ENCODE measurements at places on chromosomes 3 and 15.
A peak's percentile ranks its signal among the peaks of the same experiment; 100 is the strongest.

- no peak for DNase-seq
These were observed 298.9 kb downstream of the RPLP1 start for GRCh38 chr15:69751566-69751965.

GRCh38 chr3:130658678-130659077 is 88.0 kb downstream of the PIK3R4 start:
- no peak for DNase-seq

- no peak for DNase-seq
These were observed 43.3 kb downstream of the CYFIP1 start for GRCh38 chr15:22936577-22937472.

GRCh38 chr3:171600030-171600429 is 139.8 kb upstream of the TNIK start:
- no peak for DNase-seq

GRCh38 chr15:35886765-35887164 is 340.8 kb upstream of the DPH6 start:
- no peak for DNase-seq

DNA sequence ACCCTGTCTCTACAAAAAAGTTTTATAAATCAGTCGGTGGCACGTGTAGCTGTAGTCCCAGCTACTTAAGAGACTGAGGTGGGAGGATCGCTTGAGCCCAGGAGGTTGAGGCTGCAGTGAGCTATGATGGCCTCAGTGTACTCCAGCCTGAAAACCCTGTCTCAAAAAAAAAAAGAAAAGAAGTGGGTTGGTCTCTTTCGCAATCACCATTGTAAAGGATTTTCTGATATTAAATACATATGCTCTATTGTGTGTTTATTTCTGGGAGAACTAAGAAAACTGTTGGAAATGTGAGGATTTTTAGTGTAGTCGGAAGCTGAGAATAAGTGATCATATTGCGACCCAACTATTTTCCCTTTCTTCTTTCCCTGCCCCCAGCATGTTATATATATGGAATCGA is 7.5 kb downstream of the ZNF710 start:
- no peak for DNase-seq

DNA sequence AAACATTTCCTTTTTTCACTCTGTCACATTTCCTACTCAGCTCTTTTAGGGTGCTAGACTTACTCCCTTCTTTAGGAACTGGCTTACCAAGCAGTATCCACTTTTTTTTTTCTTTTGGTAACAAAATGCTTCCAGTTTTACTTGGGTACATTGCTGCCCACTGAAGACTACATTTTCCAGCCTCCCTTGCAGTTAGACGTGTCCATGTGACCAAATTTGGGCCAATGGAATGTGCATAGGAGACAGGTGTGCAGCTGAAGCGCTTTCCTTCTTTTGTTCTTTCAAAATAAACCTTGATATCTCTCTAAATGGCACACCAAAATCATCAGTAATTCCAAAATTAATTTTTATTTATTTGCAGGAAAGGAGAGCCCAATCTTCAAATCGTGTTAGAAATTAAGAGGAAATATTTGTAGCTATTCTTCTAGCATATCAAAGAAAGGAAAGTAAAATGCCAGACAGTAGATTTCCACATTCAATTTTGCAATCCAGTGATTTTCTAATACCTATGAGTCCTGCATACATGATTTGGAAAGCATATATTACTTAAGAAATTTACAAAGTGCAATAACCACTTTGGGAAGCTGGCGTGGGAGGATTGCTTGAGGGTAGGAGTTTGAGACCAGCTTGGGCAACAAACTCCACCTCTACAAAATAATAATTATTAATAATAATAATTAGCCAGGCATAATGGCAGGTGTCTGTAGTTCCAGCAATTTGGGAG is 422.0 kb upstream of the FRG2C start:
- DNase-seq = no peak

DNA sequence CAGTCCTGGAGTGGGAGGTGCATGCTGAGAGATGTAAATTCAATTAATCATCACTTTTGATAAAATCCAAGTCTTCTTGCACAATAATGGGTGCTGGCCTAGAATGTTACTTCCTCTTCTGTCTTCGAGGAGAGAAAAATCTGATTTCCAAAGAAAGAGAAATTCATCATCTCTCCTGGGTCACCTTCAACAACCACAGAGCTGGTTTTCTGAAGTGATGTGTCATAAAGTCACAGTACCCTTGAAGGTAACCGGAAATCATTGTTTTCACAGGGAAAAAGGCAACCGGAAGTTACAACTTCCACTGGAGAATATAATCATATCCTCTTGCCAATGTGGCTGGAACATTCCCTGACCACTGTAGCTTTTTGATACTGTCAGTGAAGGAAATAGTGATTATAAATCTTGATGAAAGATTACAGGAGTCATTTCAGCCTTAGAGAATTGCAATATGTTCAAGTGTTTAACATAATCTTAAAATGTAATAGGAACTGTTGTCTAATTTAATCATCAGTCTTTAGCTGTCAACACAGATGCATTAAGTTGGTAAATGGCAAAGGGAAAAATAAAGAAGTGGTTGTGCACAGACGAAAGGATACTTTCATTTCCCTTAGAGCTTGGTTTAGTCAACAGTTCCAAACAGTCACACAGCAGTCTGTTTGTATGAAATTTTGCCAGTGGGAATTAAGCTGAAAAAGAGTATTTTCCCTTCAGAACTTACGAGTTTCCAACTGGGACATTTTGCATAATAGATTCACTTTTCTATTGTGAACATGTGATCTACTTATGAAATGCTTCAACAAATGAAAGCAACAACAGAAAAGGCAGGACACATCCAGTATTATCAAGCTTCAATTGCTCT is 106.5 kb upstream of the SLC4A7 start:
- no peak for DNase-seq

DNA sequence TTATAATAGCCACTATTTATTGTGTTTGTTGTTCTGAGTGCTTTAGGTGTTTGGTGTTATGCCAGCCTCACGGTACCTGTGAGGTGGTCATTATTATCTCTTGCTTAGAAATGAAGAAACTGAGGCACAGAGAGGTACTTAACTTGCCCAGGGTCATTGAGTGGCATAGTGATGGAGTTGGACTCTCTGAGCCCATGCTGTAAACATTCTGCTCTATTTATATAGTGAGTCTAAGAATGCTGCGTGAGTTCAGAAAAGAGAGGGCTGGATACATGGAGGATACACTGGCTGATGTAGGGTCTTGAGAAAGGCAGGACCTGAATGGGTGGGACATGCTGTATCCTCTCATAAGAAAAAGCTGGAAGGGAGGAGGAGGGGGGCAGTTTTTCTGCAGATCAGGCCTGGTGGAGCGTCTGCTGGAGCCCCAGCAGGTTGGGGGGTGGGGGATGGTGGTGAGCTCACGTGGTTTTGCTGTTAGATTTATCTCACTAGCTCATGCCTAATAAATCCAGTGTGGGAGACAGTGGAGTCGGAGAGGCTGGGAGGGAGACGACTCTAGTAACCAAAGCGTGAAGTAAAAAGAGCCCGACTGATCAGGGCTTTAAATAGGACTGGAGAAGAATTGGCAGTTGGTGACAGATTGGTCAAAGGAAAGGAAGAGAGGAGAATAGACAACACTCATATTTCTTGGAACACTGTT is 16.0 kb downstream of the MED12L start:
- no peak for DNase-seq

DNA sequence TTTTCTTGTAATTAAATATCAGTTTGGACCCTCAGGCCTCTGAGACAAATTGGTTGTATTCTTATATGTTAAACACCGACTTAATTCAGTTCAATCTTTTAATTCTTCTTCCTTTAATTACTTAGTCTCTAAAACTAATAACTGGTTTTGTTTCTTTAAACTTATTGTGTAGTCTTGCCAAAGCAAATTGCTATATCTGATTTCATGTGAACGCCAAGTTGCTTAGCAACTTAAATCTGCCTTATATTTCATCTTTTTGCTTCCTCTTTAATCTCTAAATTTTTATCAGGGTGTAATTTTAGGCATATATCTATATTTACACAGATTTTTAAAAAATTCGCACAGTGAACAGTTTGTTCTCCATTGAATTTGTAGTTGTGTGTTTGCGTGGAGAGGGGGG is 82.2 kb downstream of the CADM2 start:
- no peak for DNase-seq

- no peak for DNase-seq
These were observed 23.7 kb upstream of the FURIN start for GRCh38 chr15:90844696-90845095.

- DNase-seq = no peak
These were observed 263.9 kb upstream of the STT3B start for GRCh38 chr3:31268868-31269267.

DNA sequence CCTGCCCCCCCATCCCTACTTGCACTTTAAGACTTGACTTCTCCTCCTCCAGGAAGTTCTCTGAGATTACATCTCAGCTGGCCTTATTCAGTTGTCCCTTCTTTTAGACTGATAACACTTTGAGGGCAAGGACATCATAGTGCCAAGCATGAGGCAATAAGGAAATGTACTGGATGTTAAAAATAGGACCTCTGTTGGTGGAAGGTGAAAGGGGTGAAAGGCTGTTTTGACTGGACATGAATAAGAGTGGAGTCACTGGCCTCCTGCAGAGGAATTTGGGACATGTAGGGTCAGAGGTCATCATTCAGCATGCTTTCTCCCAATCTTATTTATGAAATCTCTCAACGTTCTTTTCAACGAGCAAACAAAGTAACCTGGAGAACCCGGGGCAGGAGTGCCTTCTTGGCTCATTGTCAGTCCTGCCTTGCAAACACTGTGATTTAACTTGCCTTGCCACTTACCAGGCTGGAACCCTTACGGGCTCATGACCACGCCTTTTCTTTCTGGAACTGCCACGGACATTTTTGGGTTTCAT is 38.6 kb downstream of the TRIM71 start:
- no peak for DNase-seq

- no peak for DNase-seq
These were observed 401.5 kb upstream of the FRG2C start for GRCh38 chr3:75262661-75263060.

GRCh38 chr3:101212730-101213129 is 107.6 kb downstream of the IMPG2 start:
- DNase-seq = no peak

DNA sequence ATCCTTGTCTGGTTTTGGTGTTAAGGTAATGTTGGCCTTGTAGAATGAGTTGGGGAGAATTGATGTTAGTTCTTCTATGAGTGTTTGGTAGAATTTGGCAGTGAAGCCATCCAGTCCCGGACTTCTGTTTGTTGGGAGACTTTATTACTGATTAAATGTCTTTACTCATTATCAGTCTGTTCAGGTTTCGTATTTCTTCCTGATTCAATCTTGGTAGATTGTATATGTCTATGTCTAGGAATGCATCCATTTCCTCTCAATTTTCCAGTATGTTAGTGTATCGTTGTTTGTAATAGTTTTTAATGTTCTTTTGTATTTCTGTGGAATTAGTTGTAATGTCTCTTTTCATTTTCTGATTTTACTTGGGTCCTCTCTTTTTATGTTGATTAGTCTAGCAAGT is 39.4 kb downstream of the NCK1 start:
- no peak for DNase-seq

DNA sequence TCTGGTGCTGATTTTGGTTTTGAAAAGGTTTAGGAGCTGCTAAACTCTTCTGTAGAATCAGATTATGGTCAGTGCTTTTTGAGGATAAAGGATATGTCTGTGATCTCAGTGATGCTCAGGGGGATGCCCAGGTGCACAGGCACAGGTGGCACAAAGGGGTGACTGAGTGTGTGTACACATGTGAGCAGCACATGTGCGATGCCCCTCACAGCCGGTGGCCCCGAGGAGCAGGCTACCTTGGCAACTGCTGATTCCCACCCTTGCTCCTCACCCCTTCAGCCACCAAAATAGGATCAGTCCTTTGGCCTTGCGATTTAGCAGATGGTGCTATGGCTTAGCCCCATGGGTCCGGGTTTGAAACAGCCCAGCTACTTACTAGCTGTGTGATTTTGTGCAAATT is 51.1 kb downstream of the POMGNT2 start:
- no peak for DNase-seq

- DNase-seq = no peak
These were observed 13.8 kb downstream of the TMEM266 start for GRCh38 chr15:76073554-76073953.

DNA sequence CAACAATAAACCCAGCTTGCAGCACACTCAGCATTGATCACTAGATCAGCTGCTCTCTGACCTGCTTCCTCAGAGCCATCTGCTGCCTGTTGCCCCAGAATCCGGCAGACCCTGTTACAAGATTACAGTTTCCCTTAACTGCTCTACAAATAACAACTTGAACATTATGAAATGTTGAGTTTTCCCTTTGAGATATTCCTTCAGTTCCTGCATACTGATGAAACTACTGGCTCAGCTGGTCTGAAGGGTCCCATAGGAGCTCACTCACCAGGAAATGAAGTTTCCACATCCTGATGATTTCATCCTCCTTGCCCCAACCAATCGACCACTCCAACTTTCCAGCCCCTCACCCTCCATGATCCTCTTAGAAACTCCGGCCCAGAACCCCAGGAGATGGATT is 281.9 kb downstream of the OCA2 start:
- no peak for DNase-seq

DNA sequence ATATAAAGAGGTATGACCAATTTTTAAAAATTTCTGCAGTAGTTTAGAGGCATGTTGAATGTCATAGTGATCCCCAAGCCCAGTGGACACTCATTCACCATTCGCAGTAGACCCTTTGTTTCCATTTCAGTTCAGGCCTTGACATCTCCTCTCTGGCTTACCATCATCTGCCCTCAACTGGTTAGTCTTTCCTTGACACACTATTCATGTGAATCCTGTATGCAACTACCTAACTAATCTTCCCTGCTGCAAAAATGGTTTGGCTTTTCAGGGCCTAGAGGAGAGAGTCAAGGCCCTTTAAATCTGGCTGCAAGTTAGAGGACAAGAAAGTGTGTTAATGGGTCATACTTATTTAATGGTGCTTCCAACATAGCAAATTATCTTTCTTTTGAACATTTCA is 10.9 kb downstream of the APH1B start:
- no peak for DNase-seq

- peak; percentile 11 for DNase-seq
These were observed 2.2 kb upstream of the FOXB1 start for GRCh38 chr15:60001610-60002527.

DNA sequence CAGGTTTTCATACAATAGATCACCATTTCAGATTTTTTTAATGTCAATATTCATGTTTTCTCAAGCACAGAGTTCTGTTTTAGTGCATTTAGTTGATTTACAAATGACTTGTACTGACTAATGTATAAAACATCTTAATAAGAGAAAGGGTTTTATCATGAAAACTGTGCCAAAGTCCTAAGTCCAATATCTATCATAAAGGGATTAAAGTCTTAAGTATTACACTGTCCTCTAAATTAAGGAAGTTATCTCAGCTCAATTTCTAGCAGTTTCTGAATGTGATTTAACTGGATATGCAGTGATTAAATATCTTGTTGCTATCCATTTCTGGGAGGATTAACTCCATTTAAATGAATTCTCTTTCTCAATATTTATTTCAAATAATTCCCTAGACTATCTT is 381.1 kb upstream of the CNTN4 start:
- DNase-seq = no peak

- no peak for DNase-seq
These were observed 9.6 kb downstream of the SUCLG2 start for GRCh38 chr3:67644827-67645226.
